Fibroblast of skin of back (primary cell): ENCODE measurements at places on chromosomes 12 and 14.

DNA sequence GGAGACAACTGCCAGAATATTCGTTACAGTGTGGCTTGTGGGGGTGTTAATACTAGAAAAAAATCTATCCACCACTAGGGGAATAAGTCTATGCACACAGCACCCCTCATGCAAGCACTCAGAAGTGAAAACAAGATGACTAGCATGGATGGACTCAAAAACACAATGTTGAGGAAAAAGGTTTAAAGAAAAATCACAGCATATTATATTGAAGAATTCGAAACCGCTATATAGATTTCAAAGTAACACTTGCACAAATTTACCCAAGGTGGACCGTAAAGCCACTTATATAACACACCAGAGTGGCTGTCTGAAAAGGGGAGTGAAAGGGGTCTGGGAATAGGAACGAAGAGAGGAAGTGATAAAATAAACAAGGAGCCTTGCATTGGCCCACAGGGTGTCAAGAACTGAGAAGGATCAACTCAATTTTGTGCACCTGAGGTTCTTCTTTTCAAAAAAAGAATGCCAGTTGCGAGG, 544 bp downstream of the ABCD4 start:
- DNase-seq, result peak; percentile 53

GRCh38 chr12:113382206-113382605, 21.5 kb downstream of the SDS start:
- DNase-seq, result no peak

GRCh38 chr14:38207736-38208617, at the start of gene SSTR1:
TSS of gene SSTR1 (plus strand) at chr14:38207904. CDS start at chr14:38209390, 1,486 bp downstream.
- peak; percentile 5 for DNase-seq

DNA sequence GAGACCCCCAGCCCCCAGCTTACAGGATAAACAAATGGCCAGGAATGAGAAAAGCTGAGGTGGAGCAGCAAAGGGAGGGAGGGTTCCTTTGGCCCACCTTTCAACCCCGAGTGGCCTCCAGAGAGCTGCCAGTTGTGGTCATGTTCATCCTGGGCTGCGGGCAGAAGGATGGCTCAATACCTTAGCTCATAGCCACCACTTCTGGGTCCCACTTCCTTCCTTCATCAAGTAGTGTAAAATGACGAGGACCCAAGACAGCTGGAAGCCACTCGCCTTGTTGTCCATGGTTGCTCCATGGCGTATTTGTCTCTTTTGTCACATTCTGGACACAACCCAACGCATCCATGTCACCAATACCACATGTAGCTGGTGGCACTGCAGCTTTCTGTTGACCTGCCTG, 24.2 kb downstream of the CRACR2A start:
- no peak for DNase-seq

GRCh38 chr12:60849723-60850122, 1253.9 kb downstream of the SLC16A7 start:
- no peak for DNase-seq

GRCh38 chr14:93431036-93431670, 414 bp downstream of the UNC79 start:
- peak; percentile 5 for DNase-seq

- DNase-seq, result no peak
Measured at GRCh38 chr14:98714626-98715425, 557.2 kb downstream of the BCL11B start.

DNA sequence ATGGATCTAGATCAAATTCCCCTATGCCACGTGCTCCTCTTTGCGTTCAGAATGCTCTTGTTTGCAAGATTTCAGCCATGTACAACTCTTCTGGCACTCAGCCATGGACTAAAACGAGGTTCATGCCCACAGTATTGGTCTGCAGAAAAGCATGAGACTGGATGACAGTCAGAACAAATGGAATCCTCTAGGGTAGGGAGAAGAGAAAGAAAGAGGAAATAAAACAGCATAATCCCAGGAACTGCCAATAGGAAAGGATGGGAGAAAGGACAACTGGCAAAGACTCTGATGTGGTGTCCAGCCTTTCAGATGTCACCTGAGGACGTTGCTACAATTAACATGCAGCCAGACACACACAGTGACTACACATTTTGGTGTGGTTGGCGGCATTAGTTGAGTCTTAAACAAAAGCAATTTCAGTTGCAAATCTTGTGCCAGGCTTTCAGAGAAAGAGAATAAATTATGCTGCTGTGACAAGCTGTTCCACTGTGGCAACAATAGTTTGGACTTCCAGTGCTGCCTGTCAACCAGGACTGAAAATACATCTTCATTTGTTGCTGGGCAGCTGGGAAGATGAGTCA, 338.0 kb downstream of the RGS6 start:
- no peak for DNase-seq

DNA sequence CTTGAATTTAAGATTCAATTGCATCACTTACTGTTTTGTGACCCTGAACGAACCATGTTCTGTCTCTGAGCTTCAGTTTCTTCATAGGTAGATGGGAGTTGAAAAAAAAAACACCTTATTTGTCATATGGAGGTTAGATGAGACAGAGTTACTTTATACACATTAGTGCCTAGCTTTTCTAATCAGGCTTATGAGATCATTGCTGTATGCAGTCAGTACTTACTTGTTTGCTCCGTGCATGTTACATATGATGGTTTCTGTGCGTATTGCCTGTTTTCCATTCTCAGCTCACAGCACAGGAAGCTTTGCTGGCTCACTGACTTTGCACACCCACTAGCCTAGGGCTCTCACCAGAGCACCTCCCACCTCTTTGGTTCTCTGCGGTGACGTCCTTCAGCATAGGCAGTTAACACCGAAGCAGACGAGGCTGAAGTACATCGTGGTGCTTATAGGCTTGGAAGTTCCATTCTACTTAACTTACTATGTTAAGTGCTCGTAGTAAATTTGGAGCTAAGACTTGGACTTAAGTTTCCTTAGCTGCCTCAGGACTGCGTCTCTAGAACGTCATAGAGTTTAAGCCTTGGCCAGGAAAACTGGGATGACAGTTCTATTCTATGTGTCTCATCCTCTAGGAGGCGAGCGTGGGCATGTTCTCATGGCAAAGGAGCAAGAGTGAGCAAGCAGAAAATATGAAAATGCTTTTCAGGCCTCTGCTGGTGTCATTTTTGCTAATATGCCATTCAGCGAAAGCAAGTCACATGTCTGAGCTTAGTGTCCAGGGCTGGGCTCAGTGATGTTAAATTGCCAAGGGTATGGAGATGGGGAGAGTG, 57.3 kb downstream of the NRXN3 start:
- DNase-seq, result no peak

DNA sequence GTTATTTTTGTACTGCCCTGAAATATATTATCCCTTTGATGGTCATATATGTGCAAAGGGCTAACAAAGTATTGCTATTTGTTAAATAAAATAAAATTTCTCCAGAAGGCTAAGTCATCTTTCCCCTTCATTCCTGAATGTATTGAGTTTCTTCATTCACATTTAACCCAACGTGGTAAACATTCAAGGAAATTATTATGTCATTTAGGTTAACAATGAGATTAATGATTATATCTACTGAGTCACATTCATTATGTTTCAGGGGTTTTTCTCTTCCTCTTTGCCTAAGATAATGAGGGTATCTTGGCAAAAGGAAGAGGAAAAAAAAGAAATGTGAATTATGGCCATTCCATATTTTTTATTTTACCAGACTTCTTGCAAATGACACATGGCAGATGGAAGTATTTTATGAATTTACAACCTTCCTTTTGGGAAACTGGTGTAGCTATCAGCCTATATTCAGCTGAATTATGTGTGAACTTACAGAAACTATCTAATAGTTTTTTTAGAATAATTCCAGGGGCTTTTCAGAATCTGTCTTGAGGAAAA, 27.2 kb downstream of the TSPAN8 start:
- no peak for DNase-seq

- no peak for DNase-seq
Measured at GRCh38 chr12:4293299-4293965, 19.9 kb downstream of the CCND2 start.

- no peak for DNase-seq
Measured at GRCh38 chr12:108318472-108319275, 20.4 kb downstream of the CMKLR1 start.

DNA sequence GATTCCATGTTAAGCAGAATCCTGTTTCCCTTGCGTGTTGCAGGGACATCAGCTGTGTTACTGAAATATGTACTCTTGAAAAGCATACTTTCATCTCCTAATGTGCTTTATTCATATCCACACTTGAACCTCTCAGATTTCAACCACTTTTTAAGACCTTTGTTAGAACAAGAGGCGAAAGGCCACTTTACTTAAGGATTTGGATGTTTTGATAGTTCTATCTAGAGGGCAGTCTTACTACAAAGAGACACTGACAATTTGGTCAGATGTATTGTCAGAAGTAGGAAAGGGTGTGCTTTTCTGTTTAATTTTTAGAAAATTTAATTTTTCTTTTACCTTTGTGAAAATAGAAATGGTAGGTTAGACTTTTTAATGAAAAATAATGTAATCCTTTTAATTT, 267.9 kb downstream of the TMTC2 start:
- no peak for DNase-seq

DNA sequence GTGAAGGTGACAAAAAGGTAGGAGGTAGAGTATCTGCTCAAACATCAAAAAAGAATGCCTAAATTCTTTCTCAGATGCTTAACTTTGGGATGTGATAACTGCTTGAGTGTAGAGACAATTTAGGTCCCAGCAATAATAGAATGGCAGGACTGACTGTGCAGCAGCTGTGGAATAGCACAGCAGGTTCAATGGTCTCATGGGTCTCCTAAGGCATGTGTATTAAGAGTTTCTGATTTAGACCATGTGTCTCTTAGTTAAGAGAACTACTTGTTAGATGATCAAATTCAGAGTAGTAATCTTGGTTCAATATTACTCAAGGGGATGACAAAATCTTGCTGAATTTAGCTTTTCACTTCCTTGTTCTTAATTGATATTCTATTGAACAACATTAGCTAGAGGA, 72.0 kb downstream of the ALX1 start:
- no peak for DNase-seq

- no peak for DNase-seq
Measured at GRCh38 chr12:11686120-11686519, 36.6 kb downstream of the ETV6 start.

DNA sequence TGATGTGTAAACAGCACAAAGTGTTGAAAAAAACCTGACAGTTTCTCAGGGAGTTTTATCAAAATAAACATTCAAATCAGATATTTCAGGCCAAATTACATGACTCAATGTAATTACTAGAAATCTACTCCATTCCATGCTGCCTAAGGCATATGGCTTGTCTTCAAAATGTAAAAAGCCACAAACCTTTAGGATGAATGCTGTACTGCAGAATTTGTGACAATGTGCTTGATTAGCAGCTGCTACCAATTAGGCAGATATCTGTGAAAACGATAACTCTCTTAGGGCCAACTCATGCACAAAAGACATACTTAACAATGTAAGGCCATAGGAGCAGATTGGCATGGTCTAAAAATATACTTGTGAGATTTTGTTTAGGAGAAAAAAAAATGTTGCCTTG, 267.0 kb downstream of the DACT1 start:
- peak; percentile 34 for DNase-seq

- DNase-seq, result no peak
Measured at GRCh38 chr14:103121121-103121845, 2.0 kb upstream of the TNFAIP2 start.

DNA sequence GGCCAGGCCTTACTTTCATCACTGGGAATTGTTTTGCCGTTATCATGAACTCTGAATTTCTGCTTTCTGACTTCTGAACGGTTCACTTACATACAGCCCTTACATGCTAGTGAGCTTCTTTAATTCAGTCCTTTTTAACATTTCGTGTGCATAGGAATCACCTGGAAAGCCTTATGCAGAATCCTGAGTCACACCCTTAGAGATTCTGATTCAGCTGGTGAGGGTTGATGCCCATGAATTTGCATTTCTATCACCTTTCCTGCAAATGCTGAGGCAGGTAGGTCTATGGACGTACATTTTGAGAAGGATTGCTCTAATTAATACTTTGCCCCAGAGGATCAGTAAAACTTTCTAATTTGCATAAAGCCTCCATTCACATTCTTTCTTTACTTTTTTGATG, 44.0 kb downstream of the PPHLN1 start:
- DNase-seq, result no peak

DNA sequence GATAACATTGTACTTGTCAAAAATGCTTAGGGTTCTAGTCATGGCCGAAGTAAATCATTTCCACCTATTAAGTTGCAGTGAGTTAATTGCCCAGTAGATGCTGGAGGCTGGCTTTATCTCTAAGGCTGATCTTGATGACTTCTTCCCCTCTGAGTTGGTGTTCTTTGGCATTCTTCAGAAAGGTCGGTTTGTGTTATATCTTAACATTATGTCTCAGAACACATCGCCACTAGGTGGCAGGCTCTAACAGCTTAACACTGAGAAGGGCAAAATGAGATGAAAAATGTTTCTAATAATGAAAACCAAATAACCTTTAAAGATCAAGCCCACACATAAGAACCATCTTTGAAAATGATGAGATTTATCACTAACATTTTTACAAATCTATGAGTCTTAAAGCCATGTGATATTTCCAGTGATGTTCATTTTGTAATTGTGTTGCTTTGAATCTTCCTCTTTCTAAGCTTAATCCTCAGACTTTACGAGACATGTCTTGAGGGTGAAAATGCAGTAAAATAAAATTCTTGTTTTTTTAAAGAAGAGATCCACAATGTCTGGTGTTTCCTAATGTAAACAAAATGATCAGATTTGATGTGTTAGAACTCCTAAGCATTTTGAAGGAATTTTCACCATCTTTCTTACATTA, 28.6 kb downstream of the SUDS3 start:
- DNase-seq, result peak; percentile 60

GRCh38 chr14:61399365-61399764, 78.0 kb downstream of the PRKCH start:
- no peak for DNase-seq

DNA sequence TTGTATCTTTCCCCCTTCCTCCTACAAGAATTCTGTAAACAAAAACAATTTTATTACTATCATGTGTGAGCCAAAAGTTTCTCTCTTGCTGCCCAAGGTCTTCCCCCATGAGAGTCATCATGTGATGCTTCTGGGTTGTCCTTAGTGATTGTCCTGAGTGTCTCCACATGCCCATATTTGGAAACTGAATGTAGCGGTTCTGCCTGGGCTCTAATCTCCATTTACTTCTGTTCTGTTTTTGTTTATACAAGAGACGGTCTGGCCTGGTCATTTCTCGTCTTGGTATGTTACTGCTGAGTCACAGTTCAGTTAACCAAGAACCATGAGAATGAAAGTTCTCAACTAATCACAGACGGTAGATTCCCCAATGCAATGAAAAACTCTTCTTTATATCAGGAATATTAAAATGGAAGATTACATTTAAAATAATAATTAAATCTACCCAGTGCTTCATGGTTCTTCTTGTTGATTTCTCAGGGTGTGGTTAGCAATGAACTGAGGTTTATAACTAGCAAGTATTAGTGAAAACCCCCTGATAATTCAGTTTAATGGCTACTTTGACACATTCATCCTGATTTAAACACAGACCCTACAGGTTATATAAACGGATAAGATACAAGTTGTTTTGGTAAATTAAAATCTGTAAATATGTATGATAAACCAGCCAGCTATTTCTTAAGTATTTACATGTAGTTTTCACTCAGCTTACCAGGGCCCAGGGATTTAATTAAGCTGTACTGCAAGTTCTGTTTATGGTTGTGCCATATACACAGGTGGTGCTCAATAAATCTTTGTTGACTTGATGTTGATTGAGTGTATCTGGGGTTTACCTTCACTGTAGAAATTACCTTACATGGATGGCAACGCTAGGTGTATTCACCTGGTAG, 81.1 kb downstream of the PELI2 start:
- DNase-seq, result peak; percentile 99
